ENCODE measurements at places on chromosomes 13 and 19.

DNA sequence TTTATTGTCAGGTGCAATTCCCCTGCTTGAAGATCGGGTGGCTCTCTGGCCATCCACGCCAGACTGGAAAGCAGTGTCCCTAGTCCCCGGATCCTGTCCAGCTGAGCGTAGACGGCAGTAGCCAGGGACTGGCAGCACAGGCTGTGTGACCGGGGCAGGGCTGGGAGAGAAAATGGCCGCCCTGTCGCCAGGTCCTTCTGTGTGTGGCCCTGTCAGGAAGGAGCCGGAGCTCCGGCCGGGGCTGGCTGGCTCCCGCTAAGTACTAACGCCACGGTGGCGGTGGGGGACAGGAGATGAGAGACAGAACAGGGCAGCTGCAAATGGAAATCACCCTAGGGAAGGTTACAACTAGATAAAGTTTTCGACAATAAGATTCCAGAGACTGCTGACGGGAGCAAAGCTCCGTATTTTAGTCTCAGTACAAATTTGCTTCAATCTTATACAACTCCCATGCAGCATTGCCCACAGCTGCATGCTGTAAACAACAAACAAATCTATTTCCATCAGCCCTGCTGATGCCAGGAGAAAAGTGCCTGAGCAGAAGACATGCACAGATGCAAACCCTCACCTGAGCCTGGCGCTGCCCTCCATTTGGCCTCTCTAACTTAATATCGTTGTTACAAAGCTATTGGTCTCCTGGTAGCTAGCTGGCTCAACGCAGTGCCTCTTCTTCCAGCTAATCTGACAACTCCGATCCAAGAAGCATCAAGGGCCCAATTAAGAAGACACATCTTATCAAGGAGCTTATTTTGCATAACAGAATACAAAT, 253.0 kb downstream of the TSHZ3 start:
- DNase-seq, result no peak

GRCh38 chr13:51004918-51005460, 95.4 kb downstream of the RNASEH2B start:
- no peak for DNase-seq

DNA sequence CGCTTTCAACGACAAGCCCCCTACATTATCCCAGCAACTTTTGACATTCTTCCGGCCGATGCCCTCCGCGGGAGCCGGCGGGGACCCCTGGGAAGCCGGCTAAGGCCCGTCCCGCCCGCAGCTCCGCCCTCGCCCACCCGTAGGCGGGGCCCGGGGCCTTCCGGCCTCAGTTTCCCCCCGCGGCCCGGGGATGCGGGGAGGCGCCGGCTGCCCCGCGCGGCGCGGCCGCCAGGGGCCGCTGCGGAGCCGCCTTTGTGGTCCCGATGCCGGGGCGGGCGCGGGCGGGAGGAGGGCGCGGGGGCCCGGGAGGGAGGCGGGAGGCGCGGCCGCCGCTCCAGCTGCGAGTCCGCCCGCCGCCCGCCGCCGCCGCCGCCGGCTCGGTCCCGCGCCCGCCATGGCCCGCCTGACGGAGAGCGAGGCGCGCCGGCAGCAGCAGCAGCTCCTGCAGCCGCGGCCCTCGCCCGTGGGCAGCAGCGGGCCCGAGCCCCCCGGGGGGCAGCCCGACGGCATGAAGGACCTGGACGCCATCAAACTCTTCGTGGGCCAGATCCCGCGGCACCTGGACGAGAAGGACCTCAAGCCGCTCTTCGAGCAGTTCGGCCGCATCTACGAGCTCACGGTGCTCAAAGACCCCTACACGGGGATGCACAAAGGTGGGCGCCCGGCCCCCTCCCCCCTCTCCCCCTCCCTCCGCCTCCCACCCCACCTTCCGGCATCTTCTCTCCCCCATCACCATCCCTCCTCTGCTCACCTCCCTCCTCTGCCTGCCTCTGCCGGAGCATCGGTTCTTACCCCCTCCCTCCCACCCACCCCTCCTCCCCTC, at the start of gene CELF5:
CELF5 (plus strand) TSS at position 316 of the 823 bp plus-strand sequence; CDS start at position 395, 79 bp downstream.
- peak; percentile 41 for DNase-seq

DNA sequence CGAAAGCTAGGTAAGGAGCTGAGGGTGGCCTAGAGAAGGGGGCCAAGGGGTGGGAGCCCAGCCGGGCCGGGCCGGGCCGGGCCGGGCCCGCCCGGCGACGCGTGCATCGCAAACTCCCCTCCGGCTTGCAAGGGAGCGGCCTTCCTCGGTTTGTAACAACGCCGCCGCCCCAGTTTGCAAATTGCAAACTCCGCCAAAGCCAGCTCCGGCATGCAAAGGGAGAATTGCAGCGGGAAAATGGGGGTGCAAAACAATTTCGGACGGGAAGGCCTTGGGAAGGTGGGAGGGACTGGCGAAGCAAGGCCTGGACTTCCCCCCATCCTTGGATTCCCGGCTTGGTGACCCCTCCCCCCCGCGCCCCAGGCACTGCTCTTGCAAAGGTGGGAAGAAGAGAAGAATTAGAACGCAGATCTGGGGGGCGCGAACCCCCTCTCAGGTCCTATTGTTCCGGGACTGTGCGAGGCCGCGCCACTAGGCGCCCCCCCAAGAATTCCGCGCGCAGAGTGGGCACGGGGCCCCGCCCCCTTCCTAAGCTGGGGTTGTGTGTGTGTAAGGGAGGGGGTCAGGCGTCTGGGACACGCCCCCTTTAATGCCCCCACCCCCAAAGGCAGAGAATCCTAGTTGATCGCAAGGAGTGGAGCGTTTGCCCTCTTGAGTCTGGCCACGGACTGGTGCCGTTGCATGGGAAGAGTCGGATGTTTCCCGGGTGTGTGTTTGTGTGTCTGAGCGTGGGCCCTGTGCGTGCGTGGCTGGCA, 926 bp downstream of the PRR12 start:
- peak; percentile 38 for DNase-seq
